Effector CD4-positive, alpha-beta T cell (primary cell): ENCODE measurements at places on chromosomes 1 and 21.

DNA sequence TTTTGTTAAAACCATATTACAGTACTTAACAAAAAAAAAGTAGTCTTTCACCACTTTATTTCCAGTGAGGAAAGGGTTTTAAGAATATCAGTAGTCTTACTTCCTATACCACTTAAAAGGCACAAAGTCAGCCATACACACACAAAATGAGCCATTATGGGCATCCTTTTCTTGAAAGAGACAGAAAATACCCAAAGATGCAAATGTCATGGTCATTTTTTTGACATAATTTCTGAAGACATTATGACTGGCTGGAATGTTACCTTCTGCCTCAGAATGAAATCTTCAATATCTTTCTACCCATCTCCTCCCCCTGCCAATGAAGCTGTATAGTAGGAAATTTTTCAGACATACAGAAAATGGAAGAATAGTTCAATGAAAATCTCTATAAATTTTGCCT is 237.7 kb downstream of the SLC45A1 start:
- DNase-seq: no peak

DNA sequence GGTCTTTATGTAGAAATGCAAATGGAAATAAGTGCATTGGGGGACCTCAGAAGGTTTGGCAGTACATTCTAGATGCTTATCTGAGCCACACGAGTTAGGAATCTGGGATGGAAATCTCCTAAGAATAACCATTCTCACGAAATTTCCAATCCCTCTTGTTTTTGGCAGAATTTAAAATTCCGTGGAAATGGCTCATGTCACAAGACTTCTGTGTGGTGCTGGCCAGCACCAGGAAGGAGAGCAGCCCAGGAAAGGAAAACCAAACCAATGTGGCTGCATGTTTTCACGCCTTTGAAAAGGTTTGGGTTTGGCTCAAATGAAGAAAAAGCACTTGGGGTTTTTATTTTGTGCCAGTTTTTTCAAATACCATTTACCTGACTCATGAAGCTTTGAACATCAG is 80.1 kb upstream of the KCNK2 start:
- no peak for DNase-seq

DNA sequence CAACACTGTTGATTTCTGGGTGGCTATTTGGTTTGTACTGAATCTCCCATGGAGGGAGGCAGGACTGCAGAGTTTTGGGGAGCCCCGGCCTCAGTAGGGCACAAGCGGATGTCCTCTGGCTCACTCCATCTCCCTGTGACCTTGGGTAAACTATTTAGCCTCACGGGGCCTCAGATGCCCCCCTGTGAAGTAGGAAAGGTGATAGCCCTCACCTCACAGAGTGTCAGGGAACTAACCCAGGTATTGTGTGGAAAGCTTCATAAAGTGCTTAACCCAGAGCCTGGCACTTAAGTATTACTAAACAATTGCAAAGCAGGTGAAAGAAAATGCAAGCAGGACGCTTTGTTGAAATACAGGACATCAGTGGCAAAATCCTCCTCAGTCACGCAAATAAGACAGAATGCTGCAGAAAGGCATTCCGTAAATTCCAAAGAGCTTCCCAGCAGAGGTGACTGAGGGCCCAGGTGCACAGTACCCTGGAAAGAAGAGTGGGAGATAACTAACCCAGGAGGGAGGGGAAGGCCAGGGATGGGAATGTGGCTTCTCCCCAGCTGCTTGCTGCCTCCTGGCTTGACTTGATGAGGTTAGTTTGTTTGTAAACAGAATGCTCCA is 436.3 kb downstream of the PRDM2 start:
- DNase-seq: no peak

- DNase-seq: no peak
Measured at GRCh38 chr1:223500560-223501425, 107.6 kb downstream of the CCDC185 start.

- DNase-seq: no peak
Measured at GRCh38 chr1:55047611-55048010, 8.3 kb downstream of the PCSK9 start.

- DNase-seq: no peak
Measured at GRCh38 chr1:2948751-2949680, 72.3 kb upstream of the ACTRT2 start.

- no peak for DNase-seq
Measured at GRCh38 chr1:151995774-151996173, 2.1 kb upstream of the S100A10 start.

GRCh38 chr1:238112952-238113621 is 222.4 kb upstream of the ZP4 start:
- DNase-seq: no peak

DNA sequence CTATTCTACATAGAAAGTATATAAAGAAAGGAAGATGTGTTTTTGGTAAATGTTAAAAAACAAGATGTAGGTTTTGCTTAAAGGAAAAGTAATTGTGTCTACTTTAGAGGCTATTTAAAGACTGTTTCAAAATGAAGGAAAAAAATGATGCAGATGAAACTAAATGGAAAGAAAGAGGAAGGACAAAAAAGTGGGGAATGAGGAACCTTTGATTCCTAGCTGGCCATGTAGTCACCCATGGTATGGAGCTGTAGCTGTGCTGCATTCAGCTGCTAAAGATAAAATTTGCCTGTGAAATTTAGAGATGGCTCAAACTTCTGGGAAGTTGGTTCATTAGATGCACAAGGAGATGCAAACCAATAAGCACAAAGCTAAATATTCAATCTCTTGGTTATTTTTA is 86.8 kb upstream of the SERBP1 start:
- no peak for DNase-seq

GRCh38 chr1:90671741-90672140 is 45.4 kb downstream of the BARHL2 start:
- no peak for DNase-seq

DNA sequence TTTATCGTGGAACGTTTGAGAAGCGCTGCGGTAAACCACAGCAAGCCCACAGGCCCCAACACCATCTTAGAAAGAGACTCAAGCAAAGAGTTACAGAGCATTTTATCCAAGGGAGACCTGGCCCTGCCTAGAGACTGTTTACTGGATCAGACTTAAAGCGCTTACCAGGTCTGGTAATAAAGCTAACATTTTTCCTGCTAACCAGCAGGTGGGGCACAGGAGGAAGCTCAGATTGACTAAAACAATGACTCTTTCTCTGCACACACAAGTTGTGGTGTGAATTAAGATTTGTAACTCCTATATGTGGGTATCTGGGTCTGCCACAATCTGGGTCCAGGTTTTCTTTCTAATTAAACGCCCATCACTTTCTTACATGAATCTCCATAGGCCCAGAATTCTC is 136.5 kb upstream of the ETS2 start:
- no peak for DNase-seq

DNA sequence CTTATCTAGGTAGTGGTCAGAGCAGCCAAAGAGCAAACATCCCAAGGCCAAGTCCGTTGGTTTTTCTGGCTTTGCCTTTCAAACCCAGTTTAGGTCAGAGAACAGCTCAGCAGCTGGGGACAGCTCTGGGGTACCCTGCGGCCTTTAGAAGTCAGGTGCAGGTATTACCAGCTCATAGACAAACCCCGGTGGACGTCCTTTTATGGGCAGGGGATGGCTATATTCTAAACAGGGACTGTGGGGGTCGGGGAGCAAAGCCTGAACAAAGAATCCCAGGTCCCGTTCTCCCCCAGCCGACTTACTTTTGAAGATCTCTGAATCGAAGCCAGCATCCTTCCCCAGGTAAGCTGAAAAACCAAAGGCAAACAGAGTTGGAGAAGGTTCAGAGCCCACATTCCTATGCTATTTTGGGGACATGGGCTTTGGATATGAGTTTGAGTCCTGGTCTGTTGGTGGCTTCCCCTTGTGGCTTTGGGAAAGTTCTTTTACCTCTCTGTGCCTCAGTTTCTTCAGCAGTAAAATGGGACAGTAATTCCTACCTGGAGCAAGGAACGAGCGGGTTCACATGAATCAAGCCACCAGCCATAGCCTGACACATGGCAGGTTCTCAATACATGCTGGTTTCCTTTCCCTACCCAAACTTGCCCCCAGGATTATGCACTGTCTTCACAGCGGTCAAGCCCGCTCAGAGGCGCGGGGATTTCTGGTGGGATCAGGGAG is 16.6 kb downstream of the MYOM3 start:
- no peak for DNase-seq

DNA sequence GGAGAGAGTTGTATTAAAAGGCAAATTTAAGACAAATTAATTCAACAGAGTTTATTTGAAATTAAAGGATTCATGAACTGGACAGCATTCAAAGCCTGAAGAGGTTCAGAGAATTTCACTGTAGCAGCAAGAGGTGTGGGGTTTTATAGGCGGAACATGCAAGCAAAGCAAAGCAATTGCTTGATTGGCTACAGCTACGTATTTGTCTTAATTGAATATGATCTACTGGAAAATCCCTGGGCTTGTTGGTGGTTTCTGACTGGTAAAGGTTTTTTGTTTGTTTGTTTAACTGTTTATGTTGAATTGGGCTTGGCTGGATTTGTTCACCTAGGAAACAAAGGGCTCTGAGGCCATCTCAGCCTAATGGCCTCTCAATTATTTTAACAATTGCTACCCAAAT is 61.5 kb downstream of the KCNK1 start:
- DNase-seq: no peak

DNA sequence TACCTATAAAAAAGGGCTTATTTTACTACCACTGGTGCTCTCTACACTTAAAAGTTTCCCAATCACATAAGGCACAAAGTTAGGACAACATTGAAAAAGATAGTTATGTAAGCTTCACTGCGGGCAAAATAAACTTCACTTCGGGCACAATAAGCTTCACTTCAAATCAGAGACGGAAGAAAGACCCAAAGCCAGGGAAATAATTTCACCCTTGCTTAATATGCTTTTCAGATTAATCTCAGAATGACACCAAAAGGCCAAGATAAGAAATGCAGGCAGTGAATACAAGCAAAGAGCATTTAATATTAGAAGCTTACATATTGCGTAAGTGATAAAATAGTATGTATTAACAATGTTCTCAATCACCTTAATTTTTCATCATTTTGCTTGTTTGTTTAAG is 444.2 kb downstream of the SETD4 start:
- no peak for DNase-seq

GRCh38 chr21:25569711-25570110 is 37.6 kb downstream of the MRPL39 start:
- no peak for DNase-seq

- no peak for DNase-seq
Measured at GRCh38 chr1:186255266-186255665, 119.8 kb downstream of the TPR start.
